ENCODE measurements at places on chromosomes 12 and 14.

- no peak for DNase-seq
Observed at GRCh38 chr12:26090836-26091510, 33.9 kb downstream of the BHLHE41 start.

GRCh38 chr14:60974090-60974651 lies 6.7 kb downstream of the TRMT5 start:
- DNase-seq = no peak

- no peak for DNase-seq
Observed at GRCh38 chr12:108271951-108272872, 66.9 kb downstream of the CMKLR1 start.

GRCh38 chr12:53113951-53114350 lies 10.7 kb downstream of the SOAT2 start:
- DNase-seq = no peak

- DNase-seq = no peak
Observed at GRCh38 chr12:68998041-68998440, 65.1 kb upstream of the CPM start.

DNA sequence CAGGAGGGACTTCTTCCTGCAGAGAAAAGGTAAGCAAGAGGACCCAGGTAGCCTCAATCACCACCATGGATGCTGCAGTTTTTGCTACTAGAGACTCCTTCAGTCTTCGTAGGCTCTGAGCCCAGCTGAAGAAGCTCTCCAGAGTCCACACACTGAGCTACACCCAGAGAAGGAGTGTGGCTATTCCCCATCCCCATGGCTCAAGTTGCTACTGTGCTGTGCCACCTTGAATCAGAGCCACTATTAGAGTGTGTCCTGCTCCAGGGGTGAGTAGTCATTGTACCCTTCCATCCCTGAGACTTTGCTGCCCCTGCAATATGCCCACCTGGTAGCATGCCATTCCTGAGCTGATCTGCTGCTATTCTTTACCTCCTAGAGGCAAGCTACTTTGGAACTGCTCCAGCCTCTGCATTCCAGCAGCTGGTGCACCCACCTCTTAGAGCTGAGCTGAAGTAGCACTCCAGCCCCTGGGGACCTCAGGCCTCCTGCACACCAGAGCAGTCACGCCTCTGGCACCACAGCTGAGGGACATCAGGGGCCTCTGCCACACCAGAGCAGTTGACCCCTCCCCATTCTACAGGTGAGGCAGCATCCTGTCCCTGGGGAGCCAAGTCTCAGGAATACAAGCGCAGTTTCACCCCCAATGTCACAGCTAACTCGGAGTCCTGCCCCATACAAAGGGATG lies 213.0 kb downstream of the TRHDE start:
- DNase-seq = no peak

- DNase-seq = no peak
Observed at GRCh38 chr12:6234214-6234613, 34.0 kb downstream of the CD9 start.

GRCh38 chr14:21911877-21912276 lies 238.3 kb upstream of the OR4E1 start:
- DNase-seq = no peak

DNA sequence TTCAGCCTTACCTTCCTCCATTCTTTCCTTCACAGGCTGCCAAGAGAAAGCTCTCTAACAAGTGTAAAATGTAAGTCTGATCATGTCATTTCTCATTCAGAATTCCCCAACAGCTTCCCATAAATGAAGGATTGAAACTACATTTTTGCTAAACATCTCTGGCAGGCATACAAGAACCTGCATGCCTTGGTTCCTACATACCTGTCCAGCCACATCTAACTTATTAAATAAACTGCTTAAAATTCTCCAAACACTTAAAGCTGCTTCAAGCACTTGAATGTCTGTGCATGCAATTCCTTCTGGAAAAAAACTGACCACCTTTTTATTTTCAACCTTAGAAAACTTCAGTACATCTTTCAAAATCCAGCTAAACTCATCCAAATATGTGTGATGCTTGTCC lies 84.4 kb upstream of the DCN start:
- DNase-seq = no peak

DNA sequence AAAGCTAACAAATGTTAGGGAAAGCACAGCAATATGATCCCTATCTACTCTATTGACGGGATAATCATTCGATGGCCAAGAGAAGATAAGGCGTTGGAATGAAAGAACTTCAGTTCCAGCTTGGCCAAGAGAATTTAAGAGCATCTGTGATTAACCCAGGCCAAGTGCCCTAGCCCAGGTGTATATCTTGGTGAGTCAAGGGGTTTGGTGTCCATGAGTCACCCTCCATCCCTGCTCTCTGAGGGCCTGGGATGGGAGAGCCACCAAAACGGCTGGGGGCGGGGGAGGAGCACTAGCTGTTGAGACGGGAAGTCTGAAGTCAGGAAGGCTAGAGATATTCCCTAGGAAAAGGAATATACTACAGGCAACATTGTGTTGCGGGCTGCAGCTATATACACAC lies 13.0 kb downstream of the TBPL2 start:
- DNase-seq = no peak

GRCh38 chr12:94596596-94596995 lies 53.8 kb downstream of the TMCC3 start:
- no peak for DNase-seq

- DNase-seq = no peak
Observed at GRCh38 chr12:51065530-51065929, 17.4 kb downstream of the LETMD1 start.

DNA sequence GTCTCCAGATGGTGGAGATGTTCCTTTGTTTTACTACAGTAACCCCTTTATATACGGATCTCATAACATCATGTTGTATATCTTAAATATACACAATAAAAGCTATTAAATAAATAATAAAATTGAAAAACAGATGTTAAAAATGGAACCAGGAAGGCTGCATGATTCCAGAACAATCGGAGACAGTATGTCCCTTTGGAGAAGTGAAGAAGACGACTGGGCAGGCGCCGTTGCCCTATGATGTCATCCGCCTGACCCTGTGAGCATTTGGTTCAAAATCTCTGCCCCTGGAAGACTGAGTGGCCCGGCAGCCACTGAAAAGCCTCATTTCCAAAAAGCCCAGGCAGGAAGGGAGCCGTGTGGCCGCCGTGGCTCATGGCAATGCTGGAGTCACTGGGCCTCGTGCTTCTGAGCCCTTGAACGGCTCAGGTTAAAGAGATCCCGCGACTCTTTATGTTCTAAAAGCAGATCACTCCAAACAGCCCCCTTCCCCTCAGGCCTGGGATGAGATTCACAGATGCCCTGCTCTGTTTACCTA lies 30.8 kb downstream of the RIMBP2 start:
- DNase-seq = no peak

DNA sequence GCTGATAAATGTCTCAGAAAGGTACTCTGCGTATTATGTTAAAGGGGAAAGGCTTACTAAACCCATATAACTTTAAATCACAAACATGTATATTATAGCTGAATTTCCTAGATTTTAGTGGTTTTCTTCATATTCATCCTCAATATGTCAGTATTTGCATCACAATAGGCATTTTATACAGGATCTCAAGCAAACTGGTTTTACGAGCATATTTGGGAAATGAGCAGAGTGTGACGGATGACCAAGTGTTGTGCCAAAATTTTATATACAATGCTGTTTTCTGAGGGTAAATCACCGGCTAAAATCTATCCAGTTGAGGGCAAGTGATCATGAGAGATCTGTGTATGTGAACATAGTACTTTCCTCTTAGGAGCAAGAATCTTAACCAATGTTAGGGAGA lies 8.4 kb downstream of the CPM start:
- no peak for DNase-seq

DNA sequence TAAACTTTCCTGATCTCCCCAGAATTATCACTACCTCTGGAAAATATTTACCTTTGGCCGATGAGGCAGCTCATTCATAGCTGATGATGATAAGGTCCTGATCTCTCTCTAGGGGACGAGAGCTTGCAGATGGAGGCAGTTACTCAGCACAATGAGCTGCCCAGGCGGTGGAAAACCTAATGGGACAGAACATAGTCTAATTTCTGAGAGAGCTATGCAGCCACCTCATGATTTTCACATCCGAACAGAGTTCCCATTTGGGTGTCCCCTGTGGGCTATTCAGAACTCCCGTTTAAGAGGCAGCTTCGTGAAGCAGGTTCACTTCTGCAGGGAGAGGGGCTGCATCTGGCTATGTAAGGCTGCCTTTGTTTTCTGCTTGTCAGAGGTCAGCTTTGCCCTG lies 724.6 kb upstream of the TMEM132C start:
- DNase-seq = no peak

DNA sequence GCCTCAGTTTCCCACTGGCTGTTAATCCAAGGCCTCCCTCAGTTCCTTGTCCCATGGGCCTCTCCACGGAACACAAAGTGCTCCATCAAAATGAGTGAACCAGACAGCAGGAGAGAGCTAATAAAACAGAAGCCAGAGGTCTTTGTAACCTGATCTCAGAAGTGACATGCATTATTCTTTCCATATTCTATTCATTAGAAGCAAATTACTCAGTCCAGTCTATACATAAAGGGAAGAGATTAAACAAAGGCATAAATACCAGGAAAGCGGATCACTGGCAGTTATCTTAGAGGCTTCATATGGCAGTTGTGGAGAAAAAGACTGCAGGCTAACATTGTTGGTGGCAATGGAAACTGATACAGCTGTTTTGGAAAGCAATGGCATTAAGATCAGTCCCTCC lies 170.6 kb upstream of the GARIN6 start:
- DNase-seq = no peak

GRCh38 chr12:70842942-70843341 lies 77.6 kb downstream of the PTPRR start:
- no peak for DNase-seq

DNA sequence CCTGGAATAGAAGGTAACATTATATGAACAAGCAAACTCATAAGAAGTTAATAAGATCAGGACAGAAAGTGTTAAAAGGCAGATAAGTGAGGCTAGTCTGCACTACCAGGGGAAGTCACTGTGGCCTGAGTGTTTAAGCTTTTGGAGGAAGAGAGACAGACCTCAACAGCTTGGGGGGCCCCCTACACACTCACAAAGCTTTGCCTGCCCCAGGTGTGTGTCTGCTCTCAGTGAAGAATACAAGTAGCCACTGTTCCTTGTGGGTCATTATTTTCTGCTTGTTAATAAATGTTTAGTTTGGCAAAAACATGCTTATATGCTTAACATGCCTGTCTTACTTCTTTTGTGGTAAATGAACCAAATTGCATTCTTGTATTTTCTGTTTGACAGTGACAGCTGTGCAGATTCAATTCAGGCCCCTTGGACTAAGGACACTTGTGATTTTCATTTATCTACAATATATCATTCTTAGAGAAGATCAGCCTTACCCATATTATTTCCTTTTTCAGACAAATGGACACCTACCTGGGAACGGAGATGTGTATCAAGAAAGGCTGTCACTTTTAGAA lies 50.7 kb upstream of the C12orf71 start:
- DNase-seq = no peak

- DNase-seq = no peak
Observed at GRCh38 chr12:125254856-125255255, 189.6 kb downstream of the AACS start.

Measured in central memory CD4-positive, alpha-beta T cell (primary cell).